Vagina (tissue), 2 donors: ENCODE measurements at places on chromosomes 4 and X.

DNA sequence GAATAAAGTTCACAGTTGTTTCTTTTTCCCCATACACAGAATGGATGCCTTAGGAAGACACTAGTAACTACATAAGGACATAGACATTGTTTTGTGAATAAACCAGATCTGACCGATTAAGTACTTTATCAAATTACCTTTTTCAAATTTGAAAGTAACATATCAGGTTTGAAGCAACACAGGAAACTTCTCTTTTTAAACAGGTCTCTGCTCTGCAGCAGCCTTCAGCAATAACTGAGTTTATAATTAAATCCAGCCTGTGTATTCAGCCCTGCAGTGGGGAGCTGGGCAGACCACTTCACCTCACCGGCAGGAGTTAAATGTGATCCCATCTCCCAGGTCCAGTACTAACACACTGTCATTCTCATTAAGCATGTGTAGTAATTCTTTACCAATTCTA lies 68.3 kb upstream of the ATOH1 start:
- DNase-seq = no peak

DNA sequence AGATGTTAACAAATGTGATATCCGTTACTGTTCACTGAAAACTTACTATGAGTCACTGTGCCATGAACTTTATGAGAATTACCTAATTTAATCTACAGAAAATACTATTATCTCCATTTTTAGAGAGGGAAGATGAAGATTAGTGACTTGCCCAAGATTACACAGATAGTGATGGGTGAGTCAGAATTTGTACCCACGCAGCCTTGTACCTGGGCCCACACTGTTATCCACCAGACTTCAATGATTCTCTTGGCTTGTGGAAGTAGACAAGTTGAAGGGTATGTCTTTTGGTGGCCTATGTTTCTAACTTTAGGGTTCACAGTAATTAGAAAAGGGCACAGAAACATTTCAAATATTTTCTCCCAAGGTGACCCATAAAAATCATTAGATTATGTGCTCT lies 472.5 kb upstream of the NR3C2 start:
- no peak for DNase-seq

GRCh38 chrX:39772057-39772832 lies 325.5 kb downstream of the BCOR start:
- no peak for DNase-seq

GRCh38 chrX:54452920-54453319 lies 12.7 kb downstream of the TSR2 start:
- DNase-seq = no peak

GRCh38 chr4:101274888-101275752 lies 72.2 kb downstream of the PPP3CA start:
- DNase-seq = no peak
